ENCODE measurements at places on chromosomes 2 and 18.

GRCh38 chr18:50507120-50507590 lies 52.7 kb upstream of the MAPK4 start:
- no peak for DNase-seq

DNA sequence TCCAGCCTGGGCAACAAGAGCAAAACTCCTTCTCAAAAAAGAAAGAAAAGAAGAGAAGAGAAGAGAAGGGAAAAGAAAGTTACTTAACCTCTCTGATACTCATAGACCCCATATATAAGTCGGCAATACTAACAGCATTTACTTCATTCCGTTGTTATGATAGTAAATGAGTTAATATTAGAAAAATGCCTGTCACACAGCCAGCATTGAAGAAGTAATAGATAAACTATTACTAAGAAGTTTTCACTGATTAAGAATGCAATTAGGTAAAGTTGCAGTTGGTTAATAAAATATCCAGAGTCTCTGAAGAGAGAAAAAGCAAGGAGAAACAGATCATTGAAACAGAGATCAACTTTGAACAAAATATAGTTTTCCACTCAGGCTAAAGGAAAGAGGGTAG lies 161.3 kb upstream of the UBE2E3 start:
- no peak for DNase-seq

- no peak for DNase-seq
Observed at GRCh38 chr18:66587430-66587829, 16.5 kb downstream of the CDH19 start.

GRCh38 chr2:24754985-24755705 lies 38.0 kb downstream of the PTRHD1 start:
- DNase-seq, result no peak

DNA sequence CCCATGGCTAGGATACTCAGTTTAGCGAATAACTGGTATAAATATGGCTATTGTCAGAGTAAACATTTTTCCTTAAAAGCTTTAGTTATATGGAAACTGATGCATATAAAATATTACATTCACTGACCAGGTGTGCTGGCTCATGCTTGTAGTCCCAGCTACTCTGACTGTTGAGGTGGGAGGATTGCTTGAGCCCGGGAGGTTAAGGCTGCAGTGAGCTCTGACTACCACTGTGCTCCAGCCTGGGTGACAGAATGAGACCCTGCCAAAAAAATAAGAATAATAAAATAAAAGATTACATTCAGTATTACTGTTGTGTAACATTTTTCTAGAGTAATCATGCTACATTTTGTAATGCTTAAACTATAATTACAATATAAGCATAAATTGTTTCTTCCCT lies 350.4 kb upstream of the FSIP2 start:
- no peak for DNase-seq

GRCh38 chr2:173137610-173138009 lies 62.0 kb downstream of the MAP3K20 start:
- no peak for DNase-seq

- DNase-seq, result no peak
Observed at GRCh38 chr2:39849064-39849463, 70.0 kb upstream of the THUMPD2 start.

GRCh38 chr2:200253639-200254038 lies 52.9 kb upstream of the SPATS2L start:
- no peak for DNase-seq

- no peak for DNase-seq
Observed at GRCh38 chr2:238903141-238903540, 55.3 kb downstream of the TWIST2 start.

DNA sequence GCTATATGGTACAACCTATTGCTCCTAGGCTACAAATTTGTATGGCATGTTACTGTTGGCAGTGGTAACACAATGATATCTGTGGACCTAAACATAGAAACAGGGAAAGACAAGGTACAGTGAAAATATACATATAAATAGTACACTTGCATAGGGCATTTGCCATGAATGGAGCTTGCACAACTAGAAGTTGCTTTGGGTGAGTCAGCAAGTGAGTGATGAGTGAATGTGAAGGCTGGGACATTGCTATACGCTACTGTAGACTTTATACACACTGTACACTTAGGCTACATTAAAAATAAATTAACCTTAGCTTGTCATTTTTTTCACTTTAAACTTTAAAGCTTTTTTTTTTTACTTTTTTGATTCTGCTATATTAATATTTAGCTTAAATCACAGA lies 500.0 kb upstream of the SETBP1 start:
- DNase-seq, result no peak

DNA sequence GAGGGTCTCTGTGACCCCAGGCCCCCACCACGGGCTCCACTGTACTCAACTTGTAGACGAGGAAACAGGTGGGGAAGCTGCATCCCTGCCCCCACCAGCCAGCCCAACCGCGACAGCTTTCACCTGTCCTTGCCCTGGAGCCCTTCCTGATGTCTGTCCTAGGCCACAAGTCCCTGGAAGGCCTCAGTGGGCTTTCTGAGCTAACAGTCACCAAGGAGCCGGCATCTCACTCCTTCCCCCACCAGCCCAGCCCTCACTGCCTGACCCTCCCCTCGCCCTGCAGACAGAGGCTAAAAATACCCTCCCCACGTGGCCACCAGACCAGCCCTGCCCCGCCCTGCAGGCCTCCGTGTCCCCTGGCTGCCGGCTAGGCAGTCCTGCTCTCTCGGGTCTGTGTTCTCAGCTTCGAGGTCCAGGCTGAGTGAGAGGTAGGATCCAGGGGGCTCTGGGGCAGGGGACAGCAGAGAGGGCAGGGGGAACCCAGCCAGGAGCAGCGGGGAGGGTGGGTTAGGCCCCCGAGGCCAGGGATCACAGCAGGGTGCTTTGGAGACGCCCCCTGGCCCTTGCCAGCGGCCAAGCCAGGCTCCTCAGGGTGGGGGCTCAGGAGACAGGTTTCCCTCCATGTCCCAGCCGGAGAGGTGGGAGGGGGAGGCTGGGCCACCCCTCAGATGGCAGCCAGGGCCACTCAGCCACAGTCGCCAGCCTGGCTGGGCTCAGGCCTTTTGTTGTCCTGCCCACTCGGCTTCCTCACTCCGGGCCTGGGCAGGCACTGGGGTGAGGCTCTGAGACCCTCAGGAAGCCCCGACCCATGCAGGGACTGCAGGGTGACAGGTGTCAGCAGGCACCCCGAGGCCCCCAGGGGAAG lies at the start of gene KLHL30:
KLHL30 (plus strand) TSS at position 338 of the 865 bp plus-strand sequence. CDS start 2,087 bp downstream, outside the sequence.
- DNase-seq, result no peak

- DNase-seq, result peak; percentile 21
Observed at GRCh38 chr2:191676790-191677645, 918 bp upstream of the NABP1 start.

- no peak for DNase-seq
Observed at GRCh38 chr18:66571845-66572244, 32.0 kb downstream of the CDH19 start.

DNA sequence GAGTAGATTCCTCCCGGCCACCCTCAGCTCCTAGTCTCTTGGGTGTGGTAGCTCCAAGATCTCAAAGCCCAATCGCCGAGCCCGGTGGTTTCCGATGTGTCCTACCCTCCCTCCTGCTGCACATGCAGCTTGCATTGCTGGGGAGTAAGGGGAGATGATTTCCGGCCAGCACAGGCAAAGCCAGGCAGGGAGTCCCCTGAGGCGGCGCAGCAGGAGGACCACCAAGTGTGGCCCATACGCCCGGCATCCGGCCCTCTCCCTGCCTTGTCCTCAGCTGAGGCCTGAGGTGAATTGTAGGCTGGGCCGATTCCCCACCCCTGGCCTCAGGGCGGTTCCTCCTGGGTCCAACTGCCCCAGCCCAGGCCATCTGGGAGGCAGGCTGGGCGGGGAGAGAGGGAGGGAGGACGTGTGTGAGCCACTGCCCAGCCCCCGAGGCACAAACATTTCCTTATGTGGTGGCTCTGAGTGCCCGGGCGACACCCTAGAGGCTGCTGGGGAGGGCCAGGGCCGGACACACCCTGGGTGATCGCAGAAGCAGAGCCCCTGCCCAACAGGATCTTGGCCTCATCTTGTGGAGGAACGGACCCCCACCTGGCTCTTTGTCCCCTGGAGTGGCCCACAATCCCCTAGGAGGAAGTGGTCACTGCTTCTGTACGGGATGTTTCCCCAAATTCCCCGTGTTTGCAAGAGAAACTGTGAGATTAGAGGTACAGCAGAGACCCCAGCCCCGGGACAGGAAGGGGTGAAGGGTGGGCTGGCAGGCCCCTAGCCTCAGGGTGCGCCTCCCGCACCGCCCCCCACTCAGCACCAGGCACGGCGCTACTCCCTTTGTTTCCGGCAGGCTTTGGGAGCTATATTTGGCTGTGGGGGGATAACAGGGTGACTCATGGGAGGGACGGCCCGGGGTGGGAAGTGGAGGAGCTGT lies 41.9 kb upstream of the PTMA start:
- no peak for DNase-seq

DNA sequence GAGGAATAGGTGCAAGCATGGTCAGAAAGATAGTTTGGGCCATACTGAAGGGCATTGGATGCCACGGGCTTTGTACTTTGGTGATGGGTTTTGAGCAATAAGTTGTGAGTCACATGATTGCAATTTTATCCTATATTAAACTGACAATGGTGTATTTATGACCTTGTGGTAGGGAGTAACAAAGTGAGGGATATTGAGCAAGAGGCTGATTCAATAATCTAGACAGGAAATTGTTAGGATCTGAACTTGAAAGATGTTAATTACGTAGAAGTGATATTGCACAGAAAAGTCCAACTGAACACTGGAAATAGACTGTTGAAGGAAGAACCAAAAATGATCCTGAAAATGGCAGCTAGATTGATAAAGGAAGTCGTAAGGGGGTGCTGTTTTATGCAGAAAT lies 46.6 kb upstream of the TCF4 start:
- no peak for DNase-seq

DNA sequence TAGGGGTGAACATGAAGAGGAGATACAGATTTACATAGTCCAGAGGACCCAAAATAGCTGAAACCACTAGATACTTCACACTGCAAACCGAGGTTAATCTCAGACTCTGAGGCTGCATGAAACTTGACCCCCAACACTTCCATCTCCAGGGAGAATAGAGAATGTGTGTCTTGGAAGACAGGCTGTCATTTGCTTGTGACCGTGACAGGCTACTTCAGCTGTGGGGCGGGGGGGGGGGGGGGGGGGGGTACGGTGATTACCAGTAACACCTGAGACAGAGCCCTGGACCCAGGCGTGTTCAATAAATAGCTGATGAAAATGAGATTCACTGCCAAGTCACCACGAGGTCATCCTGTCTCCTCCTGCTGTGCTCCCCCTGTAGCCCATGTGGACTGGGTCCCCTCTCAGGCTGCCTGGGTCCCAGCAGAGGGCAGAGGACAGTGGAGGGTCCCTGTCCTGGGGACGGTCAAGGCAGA lies 5.7 kb upstream of the KLHL29 start:
- DNase-seq, result no peak

DNA sequence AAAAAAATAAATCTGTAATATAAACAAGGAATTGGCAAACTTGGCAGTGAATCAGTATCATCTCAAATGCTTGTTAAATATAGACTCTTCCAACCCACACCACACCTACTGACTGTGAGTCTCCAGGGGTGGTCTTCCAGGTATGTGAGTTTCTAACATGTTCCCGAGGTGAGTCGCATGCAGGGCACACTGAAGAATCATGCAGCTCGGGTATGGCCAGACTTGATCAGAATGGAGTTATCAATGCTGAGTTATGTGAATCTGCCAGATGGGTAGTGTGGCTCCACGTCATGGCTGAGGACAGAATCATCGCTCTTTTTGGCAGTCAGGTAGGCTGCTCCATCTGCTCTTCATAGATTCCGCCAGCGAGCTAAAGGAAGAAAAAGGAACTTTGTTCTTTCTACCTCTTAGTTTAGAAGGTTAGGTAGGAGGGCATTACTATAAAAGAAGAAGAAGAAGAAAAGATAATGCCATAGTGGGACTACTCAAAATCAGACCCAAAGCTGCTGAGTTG lies 1279.7 kb upstream of the ZEB2 start:
- DNase-seq, result peak; percentile 22

DNA sequence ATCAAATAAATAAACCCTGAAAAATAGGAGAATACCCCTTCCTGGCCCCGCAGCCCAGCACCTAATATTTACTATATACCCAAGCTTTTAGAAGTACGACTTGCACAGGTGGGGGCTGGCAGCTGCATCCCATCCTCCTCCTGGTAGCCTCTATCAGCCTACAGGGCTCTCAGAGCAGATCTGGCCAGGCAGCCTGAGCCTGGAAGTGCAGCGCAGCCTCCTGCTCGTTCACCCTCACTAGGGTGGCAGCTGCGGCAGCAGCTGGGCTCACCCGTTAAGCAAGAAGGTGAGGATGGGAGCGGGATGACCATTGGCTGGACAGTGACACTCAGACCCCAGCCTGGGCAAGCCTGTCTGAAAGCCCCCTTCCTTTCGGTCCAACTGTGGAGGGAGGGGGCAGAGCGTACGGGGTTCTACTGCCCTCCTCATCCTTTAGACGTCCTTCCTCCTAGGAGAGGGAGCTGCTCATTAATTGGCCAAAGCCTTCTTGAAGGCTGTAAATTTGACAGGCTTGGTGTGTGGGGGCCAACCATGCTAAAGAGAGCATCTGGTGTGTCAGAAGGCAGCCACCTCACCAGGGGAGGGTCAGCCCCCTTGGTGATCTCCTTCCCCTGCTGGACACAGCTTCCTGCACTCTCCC lies 23.3 kb downstream of the MPHOSPH10 start:
- DNase-seq, result no peak

DNA sequence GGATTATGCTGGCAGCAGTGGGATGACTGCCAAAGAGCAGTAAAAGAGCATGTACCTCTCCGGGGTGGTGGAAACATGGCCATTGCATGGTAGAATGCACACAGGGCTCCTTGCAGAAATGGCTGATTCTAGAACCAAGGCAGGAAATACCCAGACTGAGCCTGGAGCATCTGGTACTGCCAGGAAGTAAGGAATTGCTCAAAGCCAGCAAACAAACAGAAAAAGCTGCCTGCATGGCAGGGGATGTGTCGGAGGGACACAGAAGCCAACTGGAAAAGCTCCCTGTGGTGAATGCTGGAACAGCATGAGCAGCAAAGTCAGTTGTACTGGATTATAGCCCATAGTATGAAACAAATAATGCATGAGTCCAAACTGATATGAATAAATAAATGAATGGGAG lies 78.0 kb upstream of the NFATC1 start:
- no peak for DNase-seq

DNA sequence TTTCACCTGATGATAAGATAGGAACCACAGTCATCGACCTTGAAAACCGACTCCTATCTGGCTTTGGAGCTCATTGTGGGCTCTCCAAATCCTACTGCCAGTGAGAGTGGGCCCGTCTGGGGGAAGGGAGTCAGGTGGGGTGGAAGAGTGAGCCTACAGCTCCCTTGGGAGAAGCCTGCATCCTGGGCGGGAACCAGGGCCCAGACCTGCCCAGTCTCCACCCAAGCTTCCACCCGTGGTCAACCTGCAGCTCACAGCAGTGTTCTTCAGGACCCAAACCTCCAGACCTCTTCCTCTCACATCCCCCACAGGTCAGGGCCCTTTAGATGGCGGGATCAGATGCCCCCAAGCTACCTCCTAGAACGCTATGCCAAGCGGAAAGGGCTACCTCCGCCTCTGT lies 40.2 kb downstream of the LMAN2L start:
- no peak for DNase-seq
